Stimulated activated CD8-positive, alpha-beta memory T cell treated with anti-CD3 and anti-CD28 coated beads, Interleukin-2, amount 100 ng/mL, for 1 hour (primary cell): ENCODE measurements at places on chromosomes 1 and 21.

DNA sequence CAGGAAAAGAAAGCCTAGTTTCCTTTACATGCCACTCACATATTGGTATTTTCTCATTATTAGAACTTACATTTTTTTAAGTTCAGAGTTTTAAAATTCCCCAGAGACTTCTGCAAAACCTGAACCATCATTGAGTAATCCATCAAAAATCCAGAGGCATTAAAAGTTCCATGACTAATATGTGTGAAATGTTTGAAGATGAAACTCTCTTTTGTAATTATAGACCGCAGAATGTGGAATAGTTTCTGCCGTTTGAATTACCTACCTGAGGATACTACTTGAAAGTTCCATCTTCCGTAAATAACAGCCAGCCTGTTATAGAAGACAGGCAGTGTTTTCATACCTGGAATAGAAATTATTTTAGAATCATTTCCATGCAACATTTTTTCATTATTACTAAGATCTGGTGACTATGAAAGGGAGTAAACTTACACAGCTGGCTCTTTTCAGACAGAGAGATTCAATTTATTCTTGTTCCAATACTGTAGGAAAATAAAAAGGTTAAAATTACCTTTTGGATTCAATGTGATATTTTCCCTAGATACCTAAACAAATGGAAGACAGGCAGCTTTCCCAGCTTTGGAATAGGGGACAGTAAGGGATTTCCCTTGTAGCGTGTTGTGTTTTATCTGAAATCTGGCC lies 131.4 kb downstream of the ST6GALNAC5 start:
- no peak for DNase-seq

DNA sequence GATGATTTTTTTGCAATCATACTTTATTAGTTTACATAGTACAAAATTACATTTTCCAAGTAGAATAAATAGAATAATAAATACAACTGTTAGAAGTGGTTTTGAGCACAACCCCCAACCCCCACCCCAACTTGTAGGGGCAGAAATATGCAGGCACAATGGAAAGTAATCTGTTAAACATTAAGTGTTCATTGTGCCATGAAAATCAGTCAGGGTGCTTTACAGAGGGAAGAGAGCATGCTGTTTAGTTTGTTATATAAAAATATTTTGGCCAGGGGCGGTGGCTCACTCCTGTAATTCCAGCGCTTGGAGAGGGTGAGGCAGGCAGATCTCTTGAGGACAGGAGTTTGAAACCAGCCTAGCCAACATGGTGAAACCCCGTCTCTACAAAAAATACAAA lies 2.6 kb downstream of the OR10T2 start:
- no peak for DNase-seq

DNA sequence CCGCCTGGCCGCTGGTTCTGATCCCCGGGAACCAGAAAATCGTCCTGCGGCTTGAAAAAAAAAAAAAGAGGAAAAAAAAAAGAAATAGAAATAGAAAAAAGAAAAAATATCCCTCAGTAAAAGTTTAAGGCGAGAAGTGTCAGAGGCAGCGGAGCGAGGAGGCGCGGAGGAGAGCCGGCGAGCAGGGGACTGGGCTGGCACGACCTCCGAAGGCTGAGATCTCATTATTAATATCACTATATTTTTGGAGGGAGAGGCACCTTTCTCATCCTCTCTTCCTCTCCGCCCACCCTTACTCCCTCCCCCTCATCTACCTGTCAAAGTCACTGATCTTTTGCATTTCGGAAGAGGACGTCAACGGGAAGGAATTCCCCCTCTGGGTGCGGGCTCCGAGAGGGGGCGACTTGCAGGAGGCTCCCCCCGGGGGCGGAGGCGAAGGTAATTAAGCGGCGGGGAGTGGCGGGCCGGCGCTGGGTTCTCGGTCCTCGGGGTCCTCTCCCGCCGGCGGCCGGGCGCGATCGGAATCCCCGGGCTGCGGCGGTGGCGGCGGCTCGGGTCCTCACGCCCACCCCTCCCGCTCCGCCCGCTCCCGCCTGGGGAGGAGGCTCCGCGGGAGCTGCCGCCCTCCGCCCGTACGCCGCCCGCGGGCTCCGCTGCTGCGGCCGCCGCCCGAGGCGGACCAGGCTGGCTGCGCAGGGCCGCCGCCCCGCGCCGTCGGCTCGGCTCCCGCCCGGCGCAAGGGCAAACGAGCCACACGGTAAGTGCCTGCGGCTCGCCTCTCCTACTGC lies at the start of gene NTNG1:
Gene NTNG1, plus strand, starts transcription at position 337 of the 788 bp plus-strand sequence.
- DNase-seq, result no peak

DNA sequence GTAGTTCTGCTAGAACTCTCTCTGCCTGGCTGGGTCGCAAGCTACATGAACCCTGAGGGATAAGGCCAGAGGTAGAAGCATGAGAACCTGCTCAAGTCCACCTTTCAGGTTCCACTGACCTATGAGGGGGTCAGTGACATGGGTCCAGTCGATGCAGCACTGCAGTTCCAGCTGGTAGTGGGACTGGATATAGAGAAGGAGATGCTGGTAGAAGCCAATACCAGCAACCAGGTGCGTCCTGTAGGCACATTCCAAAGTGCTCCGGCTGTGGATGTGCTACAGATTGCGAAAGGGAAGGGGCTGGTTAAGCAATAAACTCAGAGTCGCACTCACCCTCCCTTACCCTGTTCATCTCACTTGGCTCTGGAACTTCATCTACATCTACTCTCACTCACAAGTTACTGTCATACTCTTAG lies 5.7 kb downstream of the SMG5 start:
- DNase-seq, result no peak

DNA sequence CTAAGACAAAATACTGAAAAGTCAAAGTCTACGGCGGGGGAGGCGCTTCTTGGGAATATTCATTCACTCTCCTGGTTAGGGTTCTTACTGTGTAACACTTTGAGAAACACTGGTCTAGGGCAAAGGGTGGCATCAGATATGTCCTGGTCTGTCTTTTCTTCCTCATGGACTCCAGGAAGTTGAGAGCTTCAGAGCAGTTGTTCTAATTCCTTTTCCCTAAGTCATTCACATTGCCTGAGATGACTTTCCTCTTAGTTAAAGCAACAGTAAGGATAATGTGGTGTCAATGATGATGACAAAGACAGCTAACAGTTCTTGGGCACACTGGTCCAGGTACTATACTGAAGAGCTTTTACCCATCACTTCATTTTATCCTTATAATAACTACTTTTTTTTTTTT lies 27.0 kb downstream of the FGGY start:
- no peak for DNase-seq

- DNase-seq, result no peak
These were observed 38.2 kb upstream of the KCND3 start for GRCh38 chr1:112027696-112028095.

- DNase-seq, result no peak
These were observed 128.2 kb downstream of the GALNT2 start for GRCh38 chr1:230195199-230195598.

GRCh38 chr1:112794654-112795239 lies 79.6 kb upstream of the PPM1J start:
- DNase-seq, result no peak

DNA sequence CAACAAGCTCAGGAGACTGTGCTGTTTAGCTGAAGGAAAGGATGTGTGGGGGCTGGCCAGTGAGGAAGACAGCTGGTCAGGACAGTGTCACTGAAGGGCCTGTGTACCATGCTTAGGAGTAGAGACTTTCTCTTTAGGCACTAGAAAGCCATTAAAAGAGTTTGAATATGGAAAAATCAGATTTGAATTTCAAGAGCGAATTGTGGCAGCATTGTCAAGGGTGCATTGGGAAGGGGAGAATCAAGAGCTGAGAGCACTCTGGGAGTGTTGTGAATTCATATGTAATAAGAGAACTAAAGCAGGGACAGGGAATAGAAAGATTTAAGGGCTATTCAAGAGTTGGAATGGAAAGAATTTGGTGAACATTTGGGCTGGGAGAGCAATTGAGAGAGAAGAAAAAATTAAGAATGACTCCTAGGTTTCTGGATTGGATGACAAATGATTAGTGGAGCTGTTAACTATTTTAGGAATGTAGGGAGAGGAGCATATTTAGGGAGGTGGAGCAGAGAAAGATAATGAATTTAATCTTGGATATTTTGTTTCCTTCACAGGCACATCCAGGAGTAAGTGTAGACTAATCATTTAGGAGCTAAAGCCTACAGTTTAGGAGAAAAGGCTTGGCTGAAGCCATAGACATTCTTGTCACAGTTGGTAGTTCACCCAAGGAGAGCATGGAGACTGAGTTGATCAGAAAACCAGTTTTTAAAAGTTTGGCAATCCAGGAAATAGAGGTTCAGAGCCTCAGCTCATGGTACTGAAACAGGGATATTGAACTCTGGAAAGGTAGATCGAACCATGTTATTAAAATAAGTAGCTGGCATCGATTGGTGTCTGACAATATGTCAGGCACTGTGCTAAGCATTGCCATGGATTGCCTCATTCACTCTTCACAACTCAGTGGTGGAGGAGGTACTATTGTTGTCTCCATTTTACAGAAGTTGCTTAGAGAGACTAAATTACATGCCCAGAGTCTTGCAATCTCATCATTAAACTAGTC lies 23.1 kb upstream of the TOR3A start:
- DNase-seq, result no peak

- no peak for DNase-seq
These were observed 38.7 kb downstream of the CHAF1B start for GRCh38 chr21:36423771-36424433.
